Osteocyte (in vitro differentiated cells): ENCODE measurements at places on chromosomes 13 and 19. TPM values are rescaled to one million over a fixed set of nuclear protein-coding genes. Genes with fewer than 3 reads are reported as not detected.

TMEM59L gene
- total RNA-seq = 4.7 and 5.9 TPM in 2 replicates

GRCh38 chr13:113431171-113431570 is 22.1 kb downstream of the ADPRHL1 start:
- DNase-seq = no peak

DNA sequence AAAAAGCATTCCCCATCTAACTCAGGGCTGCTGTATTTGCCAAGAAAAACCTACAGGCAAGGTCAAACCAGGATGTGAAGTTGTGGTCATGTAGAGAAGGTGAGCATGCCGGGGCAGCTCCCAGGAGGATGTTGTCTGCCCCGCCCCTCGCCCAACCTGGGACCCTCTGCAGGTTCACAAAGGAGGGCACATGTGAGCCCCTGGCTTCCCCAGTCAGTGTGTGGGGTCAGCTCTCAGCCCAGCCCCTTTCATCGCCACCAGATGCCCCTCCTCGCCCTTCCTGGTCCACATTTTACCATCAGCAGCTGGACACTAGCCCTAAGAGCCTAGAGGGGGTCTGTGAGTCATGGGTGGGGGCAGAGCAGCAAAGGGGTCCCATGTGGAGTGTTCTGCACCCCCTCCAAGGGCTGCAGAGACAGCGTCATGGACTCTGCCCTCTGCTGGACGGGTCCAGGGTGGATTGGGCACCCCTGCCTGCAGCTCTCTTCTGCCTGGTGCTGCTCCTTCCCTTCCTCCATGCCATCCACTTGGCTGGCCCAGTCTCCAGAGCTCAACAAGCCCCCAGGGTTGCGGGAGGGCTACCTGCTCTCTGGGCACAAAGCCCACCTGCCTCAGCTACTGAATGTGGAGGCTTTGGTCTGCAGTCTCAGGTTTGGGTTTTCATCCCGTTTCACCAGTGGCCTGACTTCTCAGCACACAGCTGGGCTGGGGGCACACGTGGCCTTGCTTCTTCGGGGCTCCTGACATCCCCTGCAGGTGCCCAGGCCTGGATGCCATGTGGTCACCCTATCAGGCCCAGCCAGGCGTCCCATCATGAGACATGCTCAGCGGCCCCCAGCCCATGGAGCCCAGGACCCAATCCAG is 3.7 kb downstream of the PLEKHF1 start:
- no peak for DNase-seq

GRCh38 chr13:34879851-34880250 is 62.2 kb upstream of the NBEA start:
- DNase-seq = no peak

GRCh38 chr19:10830370-10830769 is 5.6 kb downstream of the TMED1 start:
- DNase-seq = no peak

- no peak for DNase-seq
Observed at GRCh38 chr19:6374161-6374709, 1.5 kb downstream of the PSPN start.

DNA sequence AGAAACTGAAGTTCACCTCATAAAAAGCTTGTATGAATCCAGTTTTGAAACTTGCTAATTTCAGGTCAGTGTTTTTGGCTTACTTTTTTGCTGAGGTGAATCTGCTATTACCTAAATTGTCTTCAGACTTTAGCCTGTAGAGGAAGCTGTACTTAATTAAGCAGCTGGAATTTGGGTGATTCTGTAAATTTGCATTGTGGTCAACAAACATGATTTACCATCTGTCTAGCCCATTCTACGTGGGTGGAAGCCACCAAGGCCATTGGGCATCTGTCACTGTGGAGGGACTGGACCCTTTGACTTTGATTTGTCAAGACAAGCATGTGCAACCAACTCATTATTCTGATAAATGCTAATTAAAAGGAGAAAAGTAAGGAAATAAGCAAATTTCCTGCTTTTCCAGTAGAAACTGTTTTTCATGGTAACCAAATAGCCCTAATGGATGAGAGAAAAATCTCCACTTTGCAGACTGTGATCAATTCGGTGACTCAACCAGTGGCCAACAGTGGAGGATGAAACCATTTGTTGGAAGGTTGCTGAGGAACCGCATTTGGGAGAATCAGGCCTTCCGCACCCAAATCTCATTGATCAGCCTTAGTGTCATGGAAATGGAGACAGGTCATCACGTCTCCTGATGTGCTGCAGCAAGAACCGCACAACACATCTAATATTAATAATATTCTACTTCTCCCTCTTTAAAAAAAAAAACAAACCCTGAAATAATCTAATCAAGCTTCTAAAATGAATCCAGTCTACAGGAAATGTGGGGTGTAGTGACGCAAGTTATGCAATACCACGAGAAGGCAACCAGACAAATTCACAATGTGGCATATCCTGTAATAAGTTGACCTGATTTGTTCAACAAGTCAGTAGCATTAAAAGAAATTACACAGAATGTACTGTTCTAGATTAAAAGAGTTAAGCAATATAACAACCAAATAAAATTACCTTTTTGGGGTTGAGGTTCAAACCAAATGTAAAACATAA is 54.3 kb downstream of the GARRE1 start:
- DNase-seq = no peak

- no peak for DNase-seq
Observed at GRCh38 chr19:47404334-47405196, 14.8 kb downstream of the MEIS3 start.
